ENCODE measurements at places on chromosomes 1 and 21. TPM values are rescaled to one million over a fixed set of nuclear protein-coding genes. Genes with fewer than 3 reads are reported as not detected.

SYCP1 gene
- not detected for polyA plus RNA-seq

CD52 gene
- 17.0 TPM for polyA plus RNA-seq

PCAT6 gene
- polyA plus RNA-seq: 2.5 TPM

GUCA2A gene
- not detected for polyA plus RNA-seq

ZBTB8A gene
- polyA plus RNA-seq: 7.4 TPM

NUP210L gene
- 0.04 TPM for polyA plus RNA-seq

GNAT2 gene
- polyA plus RNA-seq: not detected

LRRN2 gene
- polyA plus RNA-seq: 1.8 TPM

RAB7B gene
- 4.6 TPM for polyA plus RNA-seq

TRIM67 gene
- polyA plus RNA-seq: 0.08 TPM

MEX3A gene
- 0.76 TPM for polyA plus RNA-seq

A3GALT2 gene
- not detected for polyA plus RNA-seq

IQGAP3 gene
- 0.32 TPM for polyA plus RNA-seq

CD84 gene
- polyA plus RNA-seq: 1.4 TPM

SCCPDH gene
- polyA plus RNA-seq: 35.2 TPM

SH3D21 gene
- 1.8 TPM for polyA plus RNA-seq

TMCO2 gene
- polyA plus RNA-seq: not detected

ZDHHC18 gene
- 18.8 TPM for polyA plus RNA-seq

TSTD1 gene
- 36.7 TPM for polyA plus RNA-seq

SYT2 gene
- 0.01 TPM for polyA plus RNA-seq

KCNA3 gene
- 0.37 TPM for polyA plus RNA-seq

CDA gene
- 5.1 TPM for polyA plus RNA-seq

ARMH1 gene
- polyA plus RNA-seq: 3.5 TPM

C1QC gene
- 268 TPM for polyA plus RNA-seq

OR2AK2 gene
- polyA plus RNA-seq: not detected

KIF21B gene
- polyA plus RNA-seq: 1.0 TPM

TNFRSF8 gene
- 1.5 TPM for polyA plus RNA-seq

FUBP1 gene
- polyA plus RNA-seq: 55.8 TPM

CFAP141 gene
- not detected for polyA plus RNA-seq

BRINP2 gene
- 0.25 TPM for polyA plus RNA-seq

PPM1J gene
- 1.5 TPM for polyA plus RNA-seq

GJB4 gene
- 0.99 TPM for polyA plus RNA-seq

LCE3E gene
- polyA plus RNA-seq: not detected

LAMC1 gene
- polyA plus RNA-seq: 178 TPM

TMEM82 gene
- polyA plus RNA-seq: not detected

FMO2 gene
- polyA plus RNA-seq: 3.2 TPM
